ENCODE measurements at places on chromosomes 7 and 10.

GRCh38 chr7:21358648-21359047 is 69.2 kb upstream of the SP4 start:
- no peak for DNase-seq

GRCh38 chr10:52082307-52082706 is 231.8 kb upstream of the DKK1 start:
- DNase-seq, result no peak

DNA sequence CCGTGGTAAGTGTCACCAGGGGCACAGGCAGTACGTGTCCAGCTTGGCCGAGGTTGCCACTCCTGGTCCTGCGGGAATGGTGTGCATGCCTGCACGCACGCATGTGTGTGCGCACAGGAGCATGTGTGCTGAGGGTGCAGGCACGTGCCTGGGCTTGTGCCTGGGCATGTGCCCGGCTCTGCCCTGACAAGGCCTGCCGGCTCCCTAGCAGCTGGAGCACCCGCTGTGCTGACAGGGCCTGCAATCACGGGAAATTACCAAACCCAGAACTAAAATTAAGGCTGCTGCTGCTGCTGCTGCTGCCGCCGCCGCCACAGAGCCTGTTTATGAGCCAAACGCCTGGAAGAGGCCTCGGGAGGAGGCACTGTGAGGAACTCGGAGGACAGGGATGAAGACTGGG is 28.7 kb downstream of the GHRHR start:
- no peak for DNase-seq

GRCh38 chr7:23183279-23184012 is 1.6 kb downstream of the NUP42 start:
- no peak for DNase-seq

- no peak for DNase-seq
Observed at GRCh38 chr10:126387931-126388911, at the start of gene ADAM12. Gene ADAM12, minus strand, starts transcription at chr10:126388477. Its CDS starts 332 bp downstream, at chr10:126388145.

DNA sequence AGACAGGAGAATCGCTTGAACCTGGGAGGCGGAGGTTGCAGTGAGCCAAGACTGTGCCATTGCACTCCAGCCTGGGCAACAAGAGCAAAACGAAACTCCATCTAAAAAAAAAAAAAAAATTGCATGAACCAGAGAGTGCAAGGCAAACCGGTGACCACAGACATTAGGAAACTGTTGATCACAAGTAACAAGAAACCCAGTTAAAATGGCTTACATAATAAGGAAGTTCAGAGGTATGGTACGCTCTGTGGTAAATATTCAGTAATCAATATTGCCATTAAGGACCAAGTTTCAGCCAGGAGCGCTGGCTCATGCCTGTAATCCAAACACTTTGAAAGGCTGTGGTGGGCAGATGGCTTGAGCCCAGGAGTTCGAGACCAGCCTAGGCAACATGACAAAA is 9.2 kb upstream of the NT5C2 start:
- DNase-seq, result no peak

DNA sequence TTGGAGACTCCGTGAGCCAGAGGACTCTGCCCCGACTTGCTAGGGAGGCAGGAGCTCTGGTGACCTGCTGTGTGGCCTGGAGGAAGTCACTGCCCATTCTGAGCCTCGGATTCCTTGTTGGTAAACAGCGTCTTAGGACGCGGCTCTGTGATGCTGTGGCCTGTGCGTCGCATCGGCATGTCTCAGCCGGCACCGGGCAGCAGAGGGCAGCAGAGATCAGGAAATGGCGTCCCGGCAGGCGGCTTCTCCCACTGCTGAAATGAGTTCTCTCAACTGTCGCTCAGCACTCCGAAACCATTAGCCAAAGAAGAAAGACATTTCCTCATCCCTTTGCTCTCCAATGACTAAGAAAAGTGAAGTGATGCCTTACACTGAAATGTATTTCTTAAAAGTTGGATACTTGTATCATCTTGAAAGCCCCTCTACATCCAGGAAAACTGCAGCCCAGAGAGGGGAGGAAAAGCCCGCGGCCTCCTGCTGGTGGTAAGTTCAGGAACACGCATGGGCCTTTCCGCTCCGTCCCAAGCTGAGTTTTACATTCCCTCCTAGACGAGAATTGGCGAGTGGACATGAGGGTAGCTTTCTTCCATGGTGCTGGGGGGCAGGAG is 91.7 kb downstream of the WDR11 start:
- DNase-seq, result peak; percentile 82

DNA sequence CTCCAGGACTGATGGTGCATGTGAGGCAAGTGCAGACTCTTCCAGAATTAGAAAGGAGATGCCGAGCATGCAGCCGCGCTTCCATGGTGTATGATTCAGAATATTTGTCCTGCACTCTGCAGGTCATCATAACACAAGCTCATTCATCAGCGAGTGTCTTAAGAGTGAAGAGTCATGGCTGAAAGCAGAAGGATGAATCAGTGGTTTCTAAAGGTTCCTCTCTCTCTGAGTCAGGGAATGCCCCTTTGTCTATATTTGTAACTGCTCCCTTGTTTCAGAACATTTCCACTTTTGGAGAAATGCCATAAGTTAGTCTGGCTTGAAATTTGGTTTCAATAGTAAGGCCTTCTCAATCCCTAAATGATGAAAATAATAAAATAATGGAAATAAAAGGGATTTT is 52.3 kb downstream of the HECW1 start:
- DNase-seq, result no peak

DNA sequence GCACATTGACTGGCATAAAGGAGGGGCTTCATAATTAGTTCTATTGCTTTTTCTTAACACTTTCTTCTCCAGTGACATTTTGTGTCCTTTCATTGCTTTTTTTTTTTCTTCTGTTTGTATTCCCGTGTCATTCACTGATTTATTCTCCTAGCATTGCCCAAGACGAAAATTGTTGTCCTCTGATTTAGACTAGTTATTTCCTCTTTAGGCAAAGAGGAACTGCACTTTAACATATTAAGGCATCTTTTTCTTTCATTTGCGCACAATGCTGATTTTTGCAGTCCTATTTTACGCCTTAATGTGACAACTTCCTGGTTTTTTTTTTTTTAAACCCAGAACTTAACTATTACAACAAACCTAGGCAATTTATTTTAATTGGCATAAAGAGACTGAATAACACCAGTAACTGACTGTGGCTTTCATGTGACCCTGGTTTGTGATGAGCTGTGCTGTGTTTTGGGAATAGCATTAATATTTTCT is 39.7 kb downstream of the ARID5B start:
- DNase-seq, result no peak

- no peak for DNase-seq
Observed at GRCh38 chr7:1846331-1847065, 176.4 kb downstream of the ELFN1 start.

- peak; percentile 64 for DNase-seq
Observed at GRCh38 chr10:11986593-11987216, 55.9 kb downstream of the UPF2 start.

GRCh38 chr10:133618851-133619250 is 7.7 kb downstream of the FRG2B start:
- DNase-seq, result no peak

DNA sequence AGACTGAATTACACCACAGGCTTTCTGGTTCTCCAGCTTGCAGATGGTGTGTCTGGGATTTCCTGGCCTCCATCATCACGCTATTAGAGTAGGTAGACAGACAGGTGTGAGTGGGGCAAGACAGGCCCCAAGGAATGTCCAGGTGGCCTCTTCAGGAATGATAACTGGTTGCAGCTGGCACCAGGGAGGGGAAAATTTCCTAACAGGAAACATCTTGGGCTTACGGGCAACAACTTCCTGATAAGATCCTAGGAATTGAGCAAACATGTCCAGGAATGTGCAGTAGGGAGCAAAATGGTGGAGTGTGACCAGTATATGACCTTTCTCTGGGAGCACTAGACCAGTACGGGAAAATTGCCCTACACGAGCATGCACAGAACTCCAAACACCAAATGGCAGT is 11.3 kb downstream of the XRCC2 start:
- DNase-seq, result no peak

DNA sequence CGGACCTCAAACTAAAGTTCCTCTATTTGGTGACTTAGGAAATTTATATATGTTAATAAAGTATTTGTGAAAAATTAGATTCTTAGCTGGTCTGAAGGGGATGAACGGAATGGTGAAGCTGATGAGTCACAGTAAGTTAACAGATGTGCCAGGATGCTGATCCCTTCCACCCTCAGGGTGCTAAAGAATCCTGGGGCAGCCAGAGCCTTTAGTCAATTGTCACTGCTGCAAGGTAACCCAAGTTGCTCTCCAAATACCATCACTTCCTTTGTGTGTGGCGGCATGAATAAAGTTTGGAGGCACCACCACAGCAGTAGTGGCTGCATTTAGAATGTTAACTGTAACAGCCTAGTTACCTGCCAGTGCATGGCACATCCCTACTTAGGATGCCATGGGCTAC is 222.6 kb upstream of the PPP1R3A start:
- DNase-seq, result no peak

- no peak for DNase-seq
Observed at GRCh38 chr10:29041616-29042015, 247.3 kb upstream of the LYZL1 start.

- DNase-seq, result no peak
Observed at GRCh38 chr7:105304040-105304895, 84.5 kb downstream of the SRPK2 start.

DNA sequence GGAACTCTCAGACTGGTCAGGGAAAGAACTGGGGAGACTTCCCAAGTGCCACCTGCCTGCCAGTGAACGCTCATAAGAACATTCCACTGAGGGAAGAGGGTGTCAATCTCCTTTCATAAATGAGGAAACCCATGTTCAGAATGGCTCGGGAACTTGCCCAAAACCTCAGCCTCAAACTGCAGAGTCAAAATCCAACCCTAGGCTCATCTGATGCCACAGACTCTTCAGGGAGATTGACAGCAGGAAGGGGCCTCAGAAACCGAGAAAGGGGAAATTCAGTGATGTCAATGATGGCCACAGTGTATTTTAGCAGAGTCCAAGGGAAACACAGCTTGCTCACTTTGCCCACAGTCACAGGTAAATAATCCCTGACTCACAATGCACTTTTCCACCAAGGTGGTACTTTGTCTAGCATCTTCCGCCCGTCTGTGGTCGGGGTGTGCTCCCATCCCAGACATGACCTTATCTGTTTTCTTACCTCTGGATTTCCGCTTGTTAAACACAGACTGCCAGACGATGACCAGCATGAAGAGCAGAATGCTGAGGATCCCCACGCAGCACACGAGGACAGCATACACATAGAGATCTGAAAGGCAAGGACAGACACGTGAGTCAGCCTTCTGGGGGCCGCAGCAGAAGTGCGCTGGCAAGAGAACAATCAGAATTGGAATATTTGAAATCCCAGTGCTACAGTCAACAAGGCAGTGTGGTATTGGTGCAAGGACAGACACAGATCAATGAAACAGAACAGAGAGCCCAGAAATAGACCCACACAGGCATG is 38.4 kb downstream of the VSTM4 start:
- DNase-seq, result no peak

DNA sequence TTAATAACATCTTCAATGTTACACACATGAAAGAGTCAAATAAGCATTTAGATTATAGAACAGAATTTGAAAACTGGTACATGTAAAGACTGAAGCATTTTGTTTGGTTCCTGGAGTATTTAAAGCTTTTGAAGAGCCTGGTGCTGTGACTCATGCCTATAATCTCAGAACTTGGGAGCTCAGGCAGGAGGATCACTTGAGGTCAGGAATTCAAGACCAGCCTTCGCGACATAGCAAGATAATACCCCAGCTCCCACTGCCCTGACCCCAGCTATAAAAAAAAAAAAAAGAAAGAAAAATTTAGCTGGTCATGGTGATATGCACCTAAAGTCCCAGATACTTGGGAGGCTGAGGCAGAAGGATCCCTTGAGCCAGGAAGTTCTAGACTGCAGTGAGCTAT is 87.8 kb downstream of the HDAC9 start:
- no peak for DNase-seq

GRCh38 chr7:46750321-46750865 is 829.3 kb upstream of the IGFBP3 start:
- no peak for DNase-seq

- no peak for DNase-seq
Observed at GRCh38 chr10:52284416-52285013, 29.6 kb upstream of the DKK1 start.

GRCh38 chr7:155531681-155532080 is 14.7 kb downstream of the CNPY1 start:
- no peak for DNase-seq

GRCh38 chr10:116101616-116102315 is 171.2 kb downstream of the GFRA1 start:
- DNase-seq, result no peak

DNA sequence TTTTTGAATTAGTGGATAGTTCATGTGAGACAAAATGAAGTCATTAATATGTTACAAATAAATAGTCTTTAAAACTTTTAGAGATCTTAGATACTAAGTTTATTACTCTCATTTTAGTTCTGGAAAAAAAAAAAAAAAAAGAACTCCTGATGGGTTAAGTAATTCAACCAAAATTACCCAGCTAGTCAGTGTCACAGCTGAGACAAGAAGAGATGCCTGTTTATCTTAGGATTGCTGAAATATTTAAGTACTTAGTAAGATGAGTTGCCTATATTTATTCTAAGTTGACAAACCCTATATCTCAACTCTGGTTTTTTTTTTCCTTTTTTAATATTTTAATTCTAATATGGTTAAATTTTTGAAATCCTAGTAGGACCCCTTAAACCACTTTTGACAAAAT is 781.0 kb upstream of the LRRN3 start:
- DNase-seq, result no peak

GRCh38 chr7:142345811-142346210 is 88.0 kb upstream of the PRSS58 start:
- no peak for DNase-seq

- peak; percentile 1 for DNase-seq
Observed at GRCh38 chr7:88480896-88481295, 174.2 kb upstream of the STEAP4 start.

GRCh38 chr10:81315026-81315425 is 560.0 kb upstream of the NRG3 start:
- DNase-seq, result no peak

DNA sequence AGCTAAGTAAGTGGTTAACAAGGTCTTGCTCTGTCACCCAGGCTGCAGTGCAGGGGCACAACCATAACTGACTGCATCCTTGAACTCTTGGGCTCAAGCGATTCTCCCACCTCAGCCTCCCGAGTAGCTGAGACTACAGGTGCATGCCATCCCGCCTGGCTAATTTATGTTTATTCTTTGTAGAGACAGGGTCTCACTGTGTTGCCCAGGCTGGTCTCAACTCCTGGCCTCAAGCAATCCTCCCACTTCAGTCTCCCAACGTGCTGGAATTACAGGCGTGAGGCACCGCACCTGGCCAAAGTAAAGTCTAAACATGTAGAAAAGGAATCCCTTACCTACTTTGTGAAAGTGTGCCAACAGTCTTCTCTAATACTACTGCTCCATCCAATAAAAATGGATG is 17.9 kb downstream of the PARD3 start:
- DNase-seq, result no peak

Data from C1 segment of cervical spinal cord (tissue), 14 donors.